ENCODE measurements at places on chromosomes 4 and X.

DNA sequence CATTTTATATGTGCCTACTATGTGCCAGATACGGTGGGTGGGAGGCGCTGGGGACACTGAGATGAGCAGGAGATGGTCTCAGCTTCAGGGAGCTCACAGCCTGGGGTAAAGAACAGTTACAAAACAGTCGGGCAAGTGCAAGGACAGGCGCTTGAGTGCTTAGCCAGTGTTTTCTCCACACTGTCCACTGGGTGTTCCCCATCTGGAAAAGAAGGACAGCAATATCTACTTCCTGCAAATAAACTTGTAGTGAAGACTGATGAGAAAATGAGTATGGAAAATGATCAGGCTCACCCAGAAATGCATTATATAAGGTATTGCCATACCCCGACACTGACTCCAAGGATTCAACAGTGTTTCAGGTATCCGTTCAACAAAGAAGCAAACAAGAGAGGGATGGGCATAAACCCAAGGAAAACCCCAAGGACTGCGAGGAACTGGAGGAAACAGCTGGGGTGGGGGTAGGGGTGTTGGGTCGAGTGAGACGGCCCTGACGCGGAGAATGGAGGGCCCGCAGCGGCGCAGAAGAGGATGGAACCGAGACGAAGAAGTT is 835 bp downstream of the TMEM185A start:
- no peak for DNase-seq

DNA sequence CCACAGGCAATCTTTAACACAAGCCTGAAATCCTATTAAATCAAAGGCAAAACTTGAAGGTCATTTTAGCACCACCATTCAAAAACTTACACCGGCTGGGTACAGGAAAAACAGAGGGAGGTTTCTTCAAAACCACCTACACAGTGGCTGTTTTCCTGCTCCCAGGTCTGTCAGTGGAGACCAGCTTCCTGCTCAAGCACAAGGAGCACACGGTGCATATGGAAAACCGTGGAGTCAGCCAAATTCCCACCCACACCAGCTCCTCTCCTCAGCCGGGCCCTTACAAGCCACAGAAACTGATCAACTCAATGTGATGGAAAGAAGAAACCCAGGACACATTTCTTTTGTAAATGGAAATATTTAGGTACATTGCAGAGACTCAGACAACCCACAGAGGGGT is 14.3 kb upstream of the FAM241A start:
- no peak for DNase-seq

DNA sequence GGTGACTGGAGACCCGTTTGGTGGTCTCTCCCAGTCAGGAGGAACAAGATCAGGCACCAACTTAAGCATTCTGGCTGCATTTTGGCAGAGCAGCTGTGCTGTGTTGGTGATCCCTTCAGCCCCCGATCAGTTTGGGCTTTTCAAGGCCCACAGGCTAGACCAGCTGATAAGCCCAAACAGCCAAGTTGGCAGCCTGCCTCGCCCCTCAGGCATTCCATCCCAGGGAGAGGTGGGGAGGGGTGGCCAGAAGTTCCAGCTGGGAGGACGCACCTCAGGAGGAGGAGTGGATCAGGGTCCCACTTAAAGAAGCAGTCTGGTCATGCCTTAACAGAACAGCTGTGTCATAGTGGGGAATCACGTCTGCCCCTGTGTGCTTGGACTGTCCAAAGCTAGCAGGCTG is 105.8 kb downstream of the CHIC1 start:
- no peak for DNase-seq

- no peak for DNase-seq
These were observed 82.8 kb downstream of the MAGEB10 start for GRCh38 chrX:27890611-27891010.

- DNase-seq = no peak
These were observed 80.1 kb downstream of the HDAC8 start for GRCh38 chrX:72492499-72492898.

GRCh38 chr4:158170691-158171561 is 1.9 kb downstream of the GASK1B start:
- peak; percentile 11 for DNase-seq

GRCh38 chrX:19630776-19631707 is 115.7 kb upstream of the MAP3K15 start:
- no peak for DNase-seq
